ENCODE measurements at places on chromosomes 12 and 14. TPM values are rescaled to one million over a fixed set of nuclear protein-coding genes. Genes with fewer than 3 reads are reported as not detected.
A peak's percentile ranks its signal among the peaks of the same experiment; 100 is the strongest.

DNA sequence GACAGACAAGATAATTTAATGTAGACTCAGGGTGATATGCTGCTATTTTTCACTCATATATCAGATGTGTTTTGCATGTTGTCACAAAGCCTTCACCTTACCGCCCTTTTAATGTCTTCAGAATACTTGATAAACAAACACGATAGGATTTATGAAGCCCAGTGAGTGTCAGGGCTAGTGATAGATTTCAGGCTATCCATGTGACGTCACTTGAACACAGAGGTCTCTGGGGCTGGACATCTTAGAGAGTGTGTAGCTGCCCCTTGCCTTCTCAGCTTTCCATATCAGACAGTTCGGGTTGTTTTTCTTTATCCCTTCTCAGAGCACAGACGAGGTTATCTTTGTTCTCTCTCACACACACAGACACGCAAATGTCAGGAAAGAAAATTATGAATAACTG lies 105.3 kb upstream of the GSC start:
- H3K36me3 ChIP-seq: no peaks in the 10 kb centered on the region
- no peak overlapping the region for H3K27ac ChIP-seq
- no peaks in the 10 kb centered on the region for H3K27me3 ChIP-seq
- DNase-seq: no peak
- no peak overlapping the region for H3K4me3 ChIP-seq
- no peaks in the 10 kb centered on the region for H3K4me1 ChIP-seq

ATP2B1 gene
- total RNA-seq: 24.7 TPM

DNA sequence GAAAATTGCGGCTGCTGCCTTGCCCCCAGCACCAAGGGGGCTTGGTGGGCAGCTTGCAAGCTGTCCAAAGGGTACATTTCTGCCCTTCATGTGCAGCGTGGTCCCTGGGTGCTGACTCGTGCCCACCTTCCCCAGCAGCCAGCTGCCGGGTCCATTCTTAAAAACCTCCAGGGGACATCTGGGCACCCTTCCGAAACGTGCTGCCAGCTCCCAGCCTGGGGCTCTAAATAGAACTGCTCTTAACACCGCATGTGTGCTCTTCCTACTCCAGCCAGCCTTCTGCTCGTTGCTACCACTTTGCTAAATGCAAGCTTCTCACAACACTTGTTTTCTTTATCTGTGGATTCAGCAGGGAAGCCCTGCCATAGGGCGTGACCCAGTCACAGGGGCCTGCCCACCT lies 66.0 kb downstream of the RIMBP2 start:
- no peaks in the 10 kb centered on the region for H3K27me3 ChIP-seq
- H3K4me3 ChIP-seq: no peak overlapping the region
- no peaks in the 10 kb centered on the region for H3K4me1 ChIP-seq

DNA sequence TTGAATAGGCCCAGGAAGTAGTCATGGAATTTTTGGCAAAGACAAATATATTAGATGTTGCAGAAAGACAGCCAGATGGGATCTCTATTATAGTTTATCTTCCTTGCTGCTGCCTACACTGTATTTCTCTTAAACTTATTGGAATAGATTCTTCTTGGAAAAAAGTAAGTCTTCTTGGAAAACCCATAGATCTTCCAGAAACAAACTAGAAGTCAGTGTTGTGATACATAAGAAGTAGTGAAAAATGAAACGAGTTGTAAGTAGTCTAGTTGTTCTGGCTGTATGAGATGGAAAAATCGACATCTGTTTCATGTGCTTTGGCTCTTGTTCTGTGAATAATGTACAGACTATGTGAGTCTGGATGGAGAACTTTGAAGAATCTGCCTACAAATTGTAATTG lies 29.0 kb downstream of the GLIPR1L2 start:
- H3K4me1 ChIP-seq: no peaks in the 10 kb centered on the region
- no peak for DNase-seq
- H3K36me3 ChIP-seq: peaks cover 2% of the 10 kb centered on the region
- H3K27ac ChIP-seq: no peak overlapping the region
- peaks cover 4% of the 10 kb centered on the region for H3K27me3 ChIP-seq

DNA sequence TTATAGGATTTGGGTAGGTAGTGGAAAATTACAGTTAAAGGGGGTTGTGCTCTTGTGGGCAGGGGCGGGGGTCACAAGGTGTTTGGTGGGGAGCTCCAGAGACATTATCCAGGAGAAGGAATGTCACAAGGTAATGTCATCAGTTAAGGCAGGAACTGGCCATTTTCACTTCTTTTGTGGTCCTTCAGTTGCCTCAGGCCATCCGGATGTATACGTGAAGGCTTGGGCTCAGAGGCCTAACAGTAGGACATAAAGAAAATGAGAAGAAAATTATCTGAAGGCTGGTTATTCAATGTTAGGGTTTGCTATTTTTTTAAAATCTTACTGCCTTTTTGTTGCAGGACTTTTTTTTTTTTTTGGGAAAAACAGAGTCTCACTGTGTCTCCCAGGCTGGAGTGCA lies 2.5 kb upstream of the PSEN1 start:
- H3K4me1 ChIP-seq: peaks cover 10% of the 10 kb centered on the region
- no peak overlapping the region for H3K4me3 ChIP-seq
- no peak overlapping the region for H3K27ac ChIP-seq
- H3K27me3 ChIP-seq: no peaks in the 10 kb centered on the region

- no peak overlapping the region for H3K4me3 ChIP-seq
- H3K36me3 ChIP-seq: peaks cover 28% of the 10 kb centered on the region
- H3K4me1 ChIP-seq: peaks cover 55% of the 10 kb centered on the region
- no peak for DNase-seq
These were observed 12.7 kb downstream of the CPSF6 start for GRCh38 chr12:69252033-69252432.

DNA sequence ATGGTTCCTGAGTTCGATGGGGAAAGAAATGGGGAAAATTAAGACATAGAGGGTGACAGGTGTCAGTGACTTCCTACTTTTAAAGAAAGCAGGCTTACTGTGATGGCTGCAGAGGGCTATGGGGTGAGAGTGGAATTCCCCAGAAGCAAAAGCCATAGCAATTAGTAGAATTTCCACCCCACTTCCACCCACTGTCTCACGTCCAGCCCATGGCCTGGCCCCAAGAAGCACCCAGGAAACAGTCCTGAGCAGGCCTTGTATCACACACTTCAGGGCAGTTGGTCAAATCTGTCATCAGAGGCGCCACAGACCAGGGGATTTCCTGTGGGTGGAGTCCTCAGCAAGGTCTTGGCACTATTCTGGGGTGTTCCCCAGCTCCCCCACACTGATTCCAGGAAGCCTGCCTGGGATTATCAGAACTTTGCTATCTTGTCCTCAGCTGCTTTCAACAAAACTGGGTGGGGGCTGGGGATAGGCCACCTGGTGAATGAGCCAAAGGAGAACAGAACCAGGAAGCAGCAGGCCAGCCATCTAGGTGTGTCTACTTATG lies 120.1 kb upstream of the CCND2 start:
- peaks cover 13% of the 10 kb centered on the region for H3K36me3 ChIP-seq
- peak overlapping the region; percentile 63 for H3K4me3 ChIP-seq
- peak overlapping the region; percentile 94 for H3K27ac ChIP-seq
- H3K4me1 ChIP-seq: peaks cover 88% of the 10 kb centered on the region
- H3K27me3 ChIP-seq: no peaks in the 10 kb centered on the region
- DNase-seq: peak; percentile 78

DNA sequence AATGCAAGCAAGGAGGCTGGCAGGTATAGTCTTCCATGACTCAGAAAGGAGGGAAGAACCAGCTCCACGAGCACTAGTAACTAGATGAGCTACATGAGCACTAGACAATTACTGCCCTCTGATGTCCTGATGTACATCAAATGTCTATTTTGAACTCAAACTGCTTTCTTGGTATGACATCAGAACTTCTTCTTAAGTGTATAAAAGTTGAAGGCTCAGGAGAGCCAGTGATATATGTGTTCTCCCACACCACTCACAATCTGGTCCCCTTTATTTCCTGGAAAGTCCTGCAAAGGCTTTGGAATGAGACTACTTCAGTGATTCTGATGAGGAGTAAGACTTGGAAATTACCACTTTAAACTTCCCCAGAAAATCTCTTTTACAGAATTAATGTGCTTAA lies 18.5 kb upstream of the DHRS7 start:
- H3K4me3 ChIP-seq: peak overlapping the region; percentile 65
- H3K27me3 ChIP-seq: no peaks in the 10 kb centered on the region
- H3K36me3 ChIP-seq: no peaks in the 10 kb centered on the region
- DNase-seq: no peak
- peak overlapping the region; percentile 67 for H3K27ac ChIP-seq

IL23A gene
- 40.0 TPM for total RNA-seq

DNA sequence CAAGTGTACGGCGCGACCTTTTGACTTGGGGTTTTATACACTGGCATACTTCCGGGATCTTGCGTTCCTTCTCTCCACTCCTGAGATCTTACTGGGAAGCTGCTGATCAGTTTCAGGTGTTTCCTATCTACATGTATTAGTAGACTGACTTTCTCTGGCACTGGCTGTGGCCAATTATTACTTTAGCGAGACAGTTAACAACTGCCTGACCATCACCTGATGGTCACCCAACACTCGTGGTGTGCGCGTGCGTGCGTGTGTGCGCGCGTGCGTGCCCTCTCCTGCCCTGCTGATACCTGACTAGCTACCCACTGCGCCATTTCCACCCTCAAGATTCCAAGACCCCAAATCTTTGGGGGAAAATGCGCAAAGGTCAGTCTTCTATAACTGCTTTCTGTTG lies 249.9 kb downstream of the AEBP2 start:
- no peaks in the 10 kb centered on the region for H3K4me1 ChIP-seq
- no peak overlapping the region for H3K27ac ChIP-seq
- H3K4me3 ChIP-seq: no peak overlapping the region
- H3K27me3 ChIP-seq: peaks cover 6% of the 10 kb centered on the region
- no peaks in the 10 kb centered on the region for H3K36me3 ChIP-seq

BIN2 gene
- total RNA-seq: 40.9 TPM

DNA sequence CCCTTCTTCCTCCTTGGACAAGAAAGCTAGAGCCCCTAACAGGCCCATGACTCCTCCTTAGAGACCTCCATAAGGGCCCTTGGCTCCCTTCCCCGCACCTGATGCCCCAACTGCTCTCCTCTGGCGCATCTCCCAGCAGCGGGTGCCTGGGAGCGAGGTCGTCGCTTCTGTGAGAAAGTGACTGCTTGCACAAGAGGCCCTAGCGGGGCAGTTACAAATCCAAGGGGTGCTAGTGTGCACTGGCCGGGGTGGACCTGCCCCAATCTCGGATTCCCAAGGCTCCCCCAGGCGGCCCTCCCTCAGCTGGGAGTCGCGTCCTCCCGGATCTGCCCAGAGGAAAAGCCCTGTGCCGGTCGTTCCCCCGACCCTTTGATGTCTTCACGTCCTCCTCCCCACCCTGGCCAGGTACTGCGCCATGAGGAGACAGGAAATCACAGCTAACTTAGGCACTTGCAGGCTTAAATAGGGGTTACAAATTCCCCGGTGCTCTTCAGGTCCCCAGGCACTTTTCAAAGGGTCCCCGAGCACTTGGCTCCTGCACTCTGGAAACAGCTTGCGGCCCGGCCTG lies 2.8 kb downstream of the NKX2-8 start:
- no peak for DNase-seq
- peaks cover 41% of the 10 kb centered on the region for H3K27me3 ChIP-seq
- no peaks in the 10 kb centered on the region for H3K4me1 ChIP-seq
- H3K27ac ChIP-seq: no peak overlapping the region
- no peaks in the 10 kb centered on the region for H3K36me3 ChIP-seq
- H3K4me3 ChIP-seq: no peak overlapping the region

GRCh38 chr14:63006531-63006930 lies 38.7 kb downstream of the KCNH5 start:
- no peak overlapping the region for H3K4me3 ChIP-seq
- H3K27me3 ChIP-seq: no peaks in the 10 kb centered on the region
- H3K36me3 ChIP-seq: no peaks in the 10 kb centered on the region
- no peaks in the 10 kb centered on the region for H3K4me1 ChIP-seq
- DNase-seq: no peak
- no peak overlapping the region for H3K27ac ChIP-seq

ARHGAP9 gene
- total RNA-seq: 102 TPM

MGP gene
- total RNA-seq: not detected

- no peak overlapping the region for H3K4me3 ChIP-seq
- peaks cover 36% of the 10 kb centered on the region for H3K4me1 ChIP-seq
- H3K27ac ChIP-seq: no peak overlapping the region
- DNase-seq: no peak
- no peaks in the 10 kb centered on the region for H3K27me3 ChIP-seq
These were observed 27.2 kb upstream of the RESF1 start for GRCh38 chr12:31931796-31932715.

- H3K27me3 ChIP-seq: no peaks in the 10 kb centered on the region
- H3K4me1 ChIP-seq: peaks cover 5% of the 10 kb centered on the region
- H3K36me3 ChIP-seq: peaks cover 5% of the 10 kb centered on the region
- peak overlapping the region; percentile 6 for H3K27ac ChIP-seq
- H3K4me3 ChIP-seq: no peak overlapping the region
These were observed 14.7 kb downstream of the OTUB2 start for GRCh38 chr14:94040796-94041195.

GRCh38 chr12:115433014-115433634 lies 749.1 kb upstream of the TBX3 start:
- H3K4me3 ChIP-seq: no peak overlapping the region
- H3K27me3 ChIP-seq: no peaks in the 10 kb centered on the region
- no peak for DNase-seq
- H3K36me3 ChIP-seq: no peaks in the 10 kb centered on the region
- H3K4me1 ChIP-seq: no peaks in the 10 kb centered on the region

DNA sequence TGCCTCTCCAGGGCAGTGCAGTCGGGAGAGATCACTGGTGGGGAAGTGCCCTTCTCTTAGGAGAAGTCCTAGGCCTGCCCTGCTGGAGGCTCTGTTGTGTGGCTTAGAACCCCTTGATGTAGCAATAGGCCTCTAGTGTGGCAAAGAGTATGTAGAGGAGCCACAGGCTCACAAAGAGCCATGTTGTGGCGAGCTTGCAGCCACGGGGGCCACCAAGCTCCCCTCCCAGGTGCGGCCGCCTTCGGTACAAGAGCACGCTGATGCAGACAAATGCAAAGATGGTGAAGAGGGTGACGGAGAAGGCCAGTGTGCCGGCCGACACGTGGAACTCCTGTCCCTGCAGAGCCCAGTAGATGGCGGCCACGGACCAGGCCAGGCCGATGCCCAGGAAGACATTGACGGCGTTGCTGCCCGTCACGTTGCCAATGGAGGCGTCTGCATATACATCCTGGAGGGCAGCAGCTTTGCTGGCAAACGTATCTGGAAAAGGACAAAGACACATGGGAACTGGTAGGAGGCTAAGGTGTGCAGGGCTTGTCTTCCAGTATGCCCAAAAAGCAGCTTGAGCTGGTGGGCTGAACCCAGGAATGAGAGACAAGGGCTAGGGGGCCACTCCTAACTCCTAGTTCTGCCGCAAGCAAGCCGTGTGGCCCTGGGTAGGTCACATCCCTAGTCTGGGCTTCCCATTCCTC lies 142.8 kb downstream of the SLC8A3 start:
- no peaks in the 10 kb centered on the region for H3K36me3 ChIP-seq
- H3K4me1 ChIP-seq: no peaks in the 10 kb centered on the region
- no peak for DNase-seq
- peaks cover 11% of the 10 kb centered on the region for H3K27me3 ChIP-seq

GRCh38 chr12:23684121-23684520 lies 265.3 kb downstream of the SOX5 start:
- DNase-seq: no peak
- H3K4me3 ChIP-seq: no peak overlapping the region
- H3K4me1 ChIP-seq: no peaks in the 10 kb centered on the region
- H3K27ac ChIP-seq: no peak overlapping the region

MIP gene
- total RNA-seq: not detected

PTCSC3 gene
- not detected for total RNA-seq

DNA sequence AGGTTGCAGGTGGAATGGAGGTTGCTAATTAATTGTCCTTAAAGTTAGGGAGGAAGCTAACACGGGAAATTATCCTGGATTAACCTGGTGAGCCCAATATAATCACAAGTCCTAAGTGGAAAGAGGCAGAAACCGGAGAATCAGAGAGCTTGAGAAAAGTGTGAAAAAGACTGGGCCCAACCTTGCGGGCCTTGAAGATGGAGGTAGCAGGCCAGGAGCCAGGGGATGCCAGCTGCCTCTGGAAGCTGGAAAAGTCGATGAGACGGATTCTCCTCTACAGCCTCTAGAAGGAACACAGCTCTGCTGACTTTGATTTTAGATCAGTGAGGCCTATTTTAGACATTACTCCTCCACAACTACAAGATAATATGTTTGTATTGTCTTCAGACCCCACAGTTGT lies 2.1 kb downstream of the SDR9C7 start:
- H3K27ac ChIP-seq: no peak overlapping the region
- no peak overlapping the region for H3K4me3 ChIP-seq
